ENCODE measurements at places on chromosomes 7 and 10.

- no peak for DNase-seq
These were observed at the start of gene CLEC5A for GRCh38 chr7:141946796-141947195. Gene CLEC5A, minus strand, starts transcription at chr7:141946974. Its CDS starts 682 bp downstream, at chr7:141946292.

- DNase-seq, result no peak
These were observed 86.9 kb downstream of the CHST15 start for GRCh38 chr10:124006526-124006925.

DNA sequence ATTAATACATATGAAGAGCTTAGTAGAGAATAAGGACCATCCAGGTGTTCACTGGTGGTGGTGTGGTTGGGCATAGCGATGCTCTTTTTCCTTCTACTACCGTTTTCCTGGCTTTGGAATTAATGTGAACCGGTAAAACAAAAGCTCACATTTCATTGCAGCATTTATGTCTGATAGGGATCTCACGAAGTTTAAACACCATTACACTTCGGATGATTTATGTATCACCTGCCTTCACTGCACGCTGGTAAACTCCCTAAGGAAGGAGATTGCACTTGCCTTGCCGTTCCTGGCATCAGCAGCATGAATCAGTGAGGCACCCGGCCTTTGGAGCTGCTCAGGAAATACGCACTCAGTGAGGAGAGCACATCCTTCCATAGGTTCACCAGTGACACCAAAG lies 47.5 kb downstream of the WIPF3 start:
- DNase-seq, result no peak

- no peak for DNase-seq
These were observed 98.3 kb downstream of the CHST15 start for GRCh38 chr10:123995082-123995460.

- DNase-seq, result no peak
These were observed 177.4 kb downstream of the NRP1 start for GRCh38 chr10:33157103-33157502.

DNA sequence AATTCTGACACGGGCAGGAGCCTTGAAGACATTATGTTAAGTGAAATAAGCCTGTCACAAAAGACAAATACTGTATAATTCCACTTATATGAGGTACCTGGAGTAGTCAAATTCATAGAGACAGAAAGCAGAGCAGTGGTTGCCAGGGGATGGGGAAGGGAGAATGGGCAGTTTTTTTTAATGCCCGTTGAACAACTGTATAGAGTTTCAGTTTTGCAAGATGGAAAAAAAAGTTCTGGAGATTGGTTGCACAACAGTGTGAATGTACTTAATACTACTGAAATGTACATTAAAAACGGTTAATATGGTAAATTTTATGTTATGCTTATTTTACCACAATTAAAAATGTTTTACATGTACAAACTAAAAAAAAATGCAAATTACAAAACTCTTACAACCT lies 63.6 kb upstream of the EFCAB10 start:
- no peak for DNase-seq

- no peak for DNase-seq
These were observed 144.2 kb downstream of the MDFIC start for GRCh38 chr7:115066050-115066449.

DNA sequence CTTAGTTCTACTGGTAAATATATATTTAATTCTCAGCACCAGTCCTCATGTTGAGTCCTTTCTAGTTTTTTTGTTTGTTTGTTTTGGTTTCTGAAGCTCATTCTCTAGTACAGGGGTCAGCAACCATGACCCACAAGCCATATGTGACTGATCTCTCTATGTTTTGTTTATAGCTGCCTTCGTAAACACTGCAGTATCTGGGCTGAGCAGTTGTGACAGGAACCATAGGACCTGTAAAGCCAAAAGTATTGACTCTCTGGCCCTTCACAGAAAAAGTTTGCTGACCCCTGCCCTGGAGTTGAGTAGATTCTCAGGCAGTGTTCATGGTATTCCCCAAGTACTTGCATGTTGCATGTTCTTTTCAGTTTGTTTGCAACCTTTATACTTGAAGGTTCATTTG lies 20.8 kb downstream of the NET1 start:
- no peak for DNase-seq

DNA sequence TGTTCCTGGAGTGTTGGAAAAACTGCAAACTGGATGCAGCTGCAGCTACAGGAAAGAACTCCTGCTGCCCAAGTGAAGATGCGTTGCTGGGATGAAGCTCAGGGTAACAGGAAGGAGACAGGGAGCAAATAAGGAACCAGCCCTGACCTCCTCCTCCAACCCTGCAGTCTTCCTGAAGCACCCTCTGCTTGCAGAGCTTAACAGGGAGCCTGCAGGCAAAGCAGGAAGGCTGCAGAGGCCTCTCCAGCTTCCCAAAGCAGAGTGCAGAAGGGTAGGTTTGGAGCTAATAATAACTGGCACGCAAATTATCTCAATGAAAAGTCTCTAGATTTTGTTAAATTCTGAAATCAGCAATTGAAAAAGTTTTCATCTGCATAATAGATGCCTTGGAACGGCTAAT lies 92.5 kb downstream of the SORCS1 start:
- DNase-seq, result no peak

- no peak for DNase-seq
These were observed 13.3 kb downstream of the SORBS1 start for GRCh38 chr10:95547791-95548435.

GRCh38 chr10:86520871-86521677 lies 518 bp downstream of the WAPL start:
- peak; percentile 55 for DNase-seq

DNA sequence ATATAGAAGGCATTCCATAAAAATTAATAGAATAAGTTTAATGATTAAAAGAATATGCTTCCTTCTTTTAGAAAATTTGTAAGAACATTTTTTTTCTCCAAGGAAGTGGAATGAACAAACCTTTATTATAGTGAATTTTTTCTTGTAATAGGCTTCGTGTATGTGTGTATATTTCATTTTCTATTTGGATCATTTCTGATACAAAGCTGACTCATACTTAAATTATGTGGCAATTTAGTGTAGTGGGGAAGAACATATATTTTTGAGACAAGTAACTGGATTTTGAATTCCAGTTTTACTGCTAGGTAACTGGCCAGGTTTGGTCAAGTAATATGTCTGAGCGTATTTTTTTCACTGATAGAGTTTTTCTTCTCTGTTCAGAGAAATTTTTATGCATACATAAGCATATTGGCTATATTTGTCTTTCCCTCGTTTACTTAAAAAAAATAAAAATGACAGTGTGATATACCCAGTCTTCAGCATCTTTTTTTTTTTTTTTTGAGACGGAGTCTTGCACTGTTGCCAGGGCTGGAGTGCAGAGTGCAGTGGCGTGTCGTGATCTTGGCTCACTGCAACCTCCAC lies 50.8 kb downstream of the CDK13 start:
- DNase-seq, result no peak

- no peak for DNase-seq
These were observed 113.8 kb upstream of the PPP2R2D start for GRCh38 chr10:131786756-131787605.

- DNase-seq, result no peak
These were observed 14.0 kb downstream of the WDR91 start for GRCh38 chr7:135197343-135197742.

DNA sequence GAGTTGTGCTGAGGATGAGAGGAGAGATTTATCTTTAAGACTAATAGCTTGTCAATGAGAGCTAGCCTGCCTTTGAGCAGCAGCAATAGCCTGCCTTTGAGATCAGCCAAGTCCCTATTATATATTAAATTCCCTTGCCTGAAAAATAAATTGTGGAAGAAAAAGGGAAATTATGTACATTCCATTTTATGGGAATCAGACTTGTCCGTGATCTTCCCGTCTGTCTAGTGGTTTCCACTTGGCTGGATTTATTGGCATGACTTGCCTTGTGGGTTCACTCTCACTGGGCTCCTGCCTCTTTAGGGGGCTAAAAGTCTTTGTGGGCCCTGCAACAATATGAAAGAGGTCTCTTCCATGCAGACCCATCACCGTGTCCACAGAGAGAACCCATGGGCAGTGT lies 171.7 kb upstream of the FRMD4A start:
- DNase-seq, result no peak

- no peak for DNase-seq
These were observed 34.4 kb upstream of the DYNC1I1 start for GRCh38 chr7:95737828-95738505.

DNA sequence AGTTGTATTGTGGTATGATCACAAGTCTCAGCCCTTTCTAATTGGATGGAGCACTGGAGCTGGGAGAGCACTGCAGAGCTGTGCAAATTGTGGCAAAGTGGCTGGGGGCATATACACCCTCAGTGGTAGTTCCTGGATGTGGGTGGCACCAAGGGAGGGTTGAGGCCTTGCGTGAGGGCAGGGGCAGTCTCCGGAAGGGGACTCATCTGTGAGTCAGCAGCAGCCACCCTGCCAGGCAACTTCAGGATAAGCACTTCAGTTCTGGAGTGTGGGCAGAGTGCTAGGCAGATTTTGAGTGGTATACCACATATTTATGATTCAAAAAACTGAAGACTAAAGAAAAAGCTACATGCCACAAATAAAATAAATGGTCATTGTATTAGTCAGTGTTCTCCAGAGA lies 210.5 kb downstream of the ETV1 start:
- DNase-seq, result peak; percentile 40

DNA sequence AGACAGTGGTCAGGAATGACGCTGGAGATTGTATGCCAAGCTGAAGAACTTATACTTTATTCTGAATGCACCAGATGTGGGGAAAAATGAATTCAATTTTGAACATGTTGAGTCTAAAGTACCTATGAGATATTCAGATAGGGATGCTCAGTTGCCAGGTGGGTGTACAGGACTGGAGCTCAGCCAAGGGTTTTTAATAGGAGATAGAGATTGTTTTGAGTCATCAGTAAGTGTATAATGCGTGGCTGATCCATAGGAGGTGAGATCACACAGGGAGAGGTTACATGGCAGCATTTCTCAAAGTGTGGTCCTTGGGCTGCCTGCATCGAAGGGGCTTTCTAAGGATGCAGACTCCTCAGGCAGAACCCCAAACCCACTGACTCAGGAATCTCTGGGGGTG lies 6.8 kb upstream of the HIPK2 start:
- DNase-seq, result no peak

- no peak for DNase-seq
These were observed 53.1 kb upstream of the C7orf33 start for GRCh38 chr7:148537435-148537834.

DNA sequence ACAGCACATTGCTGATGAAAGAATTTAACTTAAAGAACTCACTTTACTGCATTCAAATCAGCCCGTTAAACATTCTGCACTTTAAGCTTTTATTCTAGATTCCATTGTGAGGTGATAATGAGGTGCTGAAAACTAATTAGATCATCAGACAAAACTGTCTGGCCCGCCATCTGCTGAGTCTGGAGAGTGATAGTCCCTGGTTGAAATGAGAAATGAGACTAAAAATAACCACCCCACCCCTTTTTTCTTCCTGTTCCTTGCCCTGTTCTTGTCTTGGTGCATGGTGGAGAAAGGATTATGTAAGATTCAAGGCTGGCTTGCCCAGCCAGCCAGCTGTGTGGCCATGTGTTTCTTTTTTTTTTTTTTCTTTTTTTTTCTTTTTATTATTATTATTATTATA lies 277.0 kb upstream of the COBL start:
- no peak for DNase-seq
